Myocyte (in vitro differentiated cells): ENCODE measurements at places on chromosomes 2 and 18. TPM values are rescaled to one million over a fixed set of nuclear protein-coding genes. Genes with fewer than 3 reads are reported as not detected.

The NMUR1 gene
- not detected in 2 replicates for total RNA-seq

- DNase-seq: peak; percentile 60
Measured at GRCh38 chr2:173982918-173983317, 17.7 kb upstream of the SP3 start.

DNA sequence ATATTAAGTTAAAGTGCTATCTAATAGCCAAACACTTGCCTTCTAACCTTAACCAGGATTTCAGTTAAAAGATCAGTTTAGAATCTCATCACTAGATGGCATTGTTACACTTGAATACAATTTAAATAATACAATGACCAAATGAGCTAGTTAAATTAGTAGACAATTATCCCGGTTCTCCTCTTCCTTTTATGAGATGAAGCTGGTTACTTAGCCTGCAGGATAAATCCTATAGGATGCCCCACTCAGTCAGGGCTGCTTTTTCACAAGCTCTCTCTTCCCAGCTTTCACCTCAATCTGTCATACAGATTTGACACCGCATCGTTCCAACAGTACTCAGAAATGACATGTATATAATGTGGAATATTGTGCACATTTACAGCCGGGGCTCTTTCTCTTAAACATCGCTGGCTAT is 678.8 kb downstream of the KCNJ3 start:
- DNase-seq: peak; percentile 46

DNA sequence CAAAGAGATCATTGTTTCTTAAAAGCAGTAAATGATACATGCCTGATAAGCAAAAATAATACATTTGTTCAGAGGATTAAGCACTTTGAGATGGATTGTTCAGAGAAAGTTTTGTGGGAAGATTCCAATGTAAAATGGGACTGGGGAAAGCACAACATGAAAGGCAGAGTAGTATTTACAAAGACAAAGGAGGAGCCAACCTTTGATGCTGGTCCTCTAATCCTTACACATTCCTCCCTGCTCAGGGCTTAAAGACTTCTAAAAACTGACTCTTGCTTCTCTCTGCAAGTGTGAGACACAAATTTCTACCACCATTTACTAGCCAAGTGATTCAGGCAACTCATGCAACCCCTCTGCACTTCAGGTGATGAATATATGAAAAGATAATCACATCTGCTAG is 47.2 kb upstream of the REG3G start:
- no peak for DNase-seq

DNA sequence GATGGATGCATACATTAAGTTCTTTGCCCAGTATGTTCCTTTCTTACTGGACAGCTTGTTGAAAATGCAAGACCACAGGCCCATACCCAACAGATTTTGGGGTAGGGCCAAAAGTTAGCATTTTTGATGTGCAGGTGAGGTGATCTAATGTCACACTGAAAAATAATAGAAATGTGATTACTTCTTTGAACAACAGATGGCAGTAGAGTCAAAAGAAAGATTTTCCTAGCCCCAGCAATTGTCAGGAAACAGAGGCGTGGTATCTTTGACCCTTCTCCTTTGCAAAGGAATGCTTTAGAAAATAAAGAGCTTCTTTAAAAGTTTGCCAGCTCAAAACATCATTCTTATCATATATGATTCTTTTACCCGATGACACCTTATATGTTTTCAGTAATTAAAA is 343.6 kb upstream of the SYT4 start:
- peak; percentile 47 for DNase-seq

DNA sequence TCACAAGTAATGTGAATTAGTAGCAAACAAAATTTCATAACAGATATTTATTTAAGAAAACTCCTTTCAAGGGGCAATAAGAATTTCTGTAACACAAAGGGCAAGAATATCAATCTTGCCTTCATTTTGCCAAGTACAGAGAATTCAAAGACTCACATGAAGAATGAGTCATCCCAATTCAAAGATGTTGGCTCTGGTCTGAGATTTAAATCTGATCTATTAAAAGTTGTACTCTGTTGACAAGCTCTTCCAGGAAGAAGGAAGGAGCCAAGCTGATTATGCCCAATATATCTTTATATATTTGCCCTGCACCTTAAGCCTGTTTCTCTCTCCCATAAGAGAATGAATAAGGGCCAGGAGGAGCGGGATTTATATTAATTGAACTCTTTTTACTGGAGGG is 55.9 kb upstream of the RPE start:
- no peak for DNase-seq

The ST6GAL2 gene
- total RNA-seq: not detected in 2 replicates

GRCh38 chr2:174059178-174059883 is 94.2 kb upstream of the SP3 start:
- DNase-seq: peak; percentile 38

The CYBRD1 gene
- total RNA-seq: 163 and 175 TPM in 2 replicates

- no peak for DNase-seq
Measured at GRCh38 chr2:37934591-37935513, 9.8 kb downstream of the RMDN2 start.

- no peak for DNase-seq
Measured at GRCh38 chr2:182324665-182325064, 102.2 kb downstream of the PDE1A start.

DNA sequence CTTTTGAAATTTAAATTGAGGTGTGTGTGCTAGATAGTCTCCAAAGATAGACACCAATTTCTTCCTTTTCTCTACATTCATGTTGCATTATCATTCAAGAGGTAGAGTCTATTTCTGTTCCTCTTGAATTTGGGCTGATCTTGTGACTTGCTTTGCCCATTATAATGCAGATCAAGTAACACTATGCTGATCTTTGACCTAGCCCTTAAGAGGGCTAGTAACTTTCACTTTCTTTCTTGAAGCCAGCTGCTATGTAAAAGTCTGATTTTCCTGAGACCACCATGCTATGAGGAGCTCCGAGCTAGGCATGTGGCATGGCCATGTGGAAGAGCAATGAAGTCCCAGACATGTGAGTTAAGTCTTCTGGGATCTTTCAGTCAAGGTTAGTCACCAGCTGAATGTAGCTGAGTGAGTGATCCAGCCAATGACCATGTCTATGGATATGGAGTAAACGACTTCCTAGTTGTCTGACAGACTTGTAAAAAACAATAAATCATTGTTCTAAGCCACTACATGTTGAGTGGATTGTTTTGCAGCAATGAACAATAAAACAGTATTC is 189.4 kb upstream of the CWC22 start:
- peak; percentile 22 for DNase-seq

GRCh38 chr2:190530248-190530900 is 4.1 kb downstream of the NEMP2 start:
- peak; percentile 22 for DNase-seq

The SOCS6 gene
- 23.6 and 24.1 TPM in 2 replicates for total RNA-seq

- no peak for DNase-seq
Measured at GRCh38 chr2:54204476-54204875, 51.6 kb downstream of the TSPYL6 start.

The PUM2 gene
- total RNA-seq: 25.9 and 27.9 TPM in 2 replicates

GRCh38 chr2:148754864-148755263 is 110.3 kb downstream of the EPC2 start:
- peak; percentile 51 for DNase-seq

The FAM237A gene
- total RNA-seq: not detected in 2 replicates

DNA sequence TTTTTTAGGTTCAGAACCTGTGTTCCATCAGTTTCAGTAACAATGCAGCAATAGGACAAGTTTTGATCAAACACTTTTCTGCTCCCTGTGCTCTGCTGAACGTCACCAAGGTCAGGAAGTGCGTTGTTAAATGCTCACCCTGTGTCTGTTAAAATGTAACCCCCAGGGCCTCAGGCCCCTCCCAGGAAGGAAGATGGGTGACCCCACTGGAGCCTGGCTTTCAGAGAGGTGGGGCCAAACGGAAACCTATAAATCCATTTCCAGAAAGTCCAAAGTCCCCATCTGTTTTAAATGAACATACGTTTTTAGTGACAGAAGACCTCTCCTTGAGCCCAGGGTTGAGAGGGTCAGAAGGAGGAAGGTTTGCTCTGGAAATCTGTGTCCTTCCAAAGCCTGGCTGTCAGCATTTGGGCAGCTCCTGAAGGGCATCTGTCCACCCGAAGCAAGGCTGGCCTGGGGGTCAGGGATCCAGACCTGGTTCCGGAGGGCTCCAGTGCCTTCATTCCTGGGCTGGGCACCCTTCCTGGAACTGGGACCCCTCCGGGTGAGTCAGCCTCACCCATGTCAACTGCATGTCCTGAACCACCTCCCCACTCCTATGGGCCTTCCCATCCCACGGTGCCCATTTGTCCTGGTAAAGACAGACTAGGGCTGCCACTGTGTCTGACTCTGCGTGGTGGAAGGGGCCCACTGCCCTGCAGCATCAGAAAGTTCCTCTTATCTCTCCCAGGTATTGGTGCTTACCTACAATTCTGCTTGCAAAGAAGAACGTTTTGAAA is 117.4 kb upstream of the COPS8 start:
- DNase-seq: no peak

GRCh38 chr2:197081294-197081693 is 154.8 kb upstream of the PGAP1 start:
- no peak for DNase-seq

The ALPI gene
- not detected in 2 replicates for total RNA-seq

DNA sequence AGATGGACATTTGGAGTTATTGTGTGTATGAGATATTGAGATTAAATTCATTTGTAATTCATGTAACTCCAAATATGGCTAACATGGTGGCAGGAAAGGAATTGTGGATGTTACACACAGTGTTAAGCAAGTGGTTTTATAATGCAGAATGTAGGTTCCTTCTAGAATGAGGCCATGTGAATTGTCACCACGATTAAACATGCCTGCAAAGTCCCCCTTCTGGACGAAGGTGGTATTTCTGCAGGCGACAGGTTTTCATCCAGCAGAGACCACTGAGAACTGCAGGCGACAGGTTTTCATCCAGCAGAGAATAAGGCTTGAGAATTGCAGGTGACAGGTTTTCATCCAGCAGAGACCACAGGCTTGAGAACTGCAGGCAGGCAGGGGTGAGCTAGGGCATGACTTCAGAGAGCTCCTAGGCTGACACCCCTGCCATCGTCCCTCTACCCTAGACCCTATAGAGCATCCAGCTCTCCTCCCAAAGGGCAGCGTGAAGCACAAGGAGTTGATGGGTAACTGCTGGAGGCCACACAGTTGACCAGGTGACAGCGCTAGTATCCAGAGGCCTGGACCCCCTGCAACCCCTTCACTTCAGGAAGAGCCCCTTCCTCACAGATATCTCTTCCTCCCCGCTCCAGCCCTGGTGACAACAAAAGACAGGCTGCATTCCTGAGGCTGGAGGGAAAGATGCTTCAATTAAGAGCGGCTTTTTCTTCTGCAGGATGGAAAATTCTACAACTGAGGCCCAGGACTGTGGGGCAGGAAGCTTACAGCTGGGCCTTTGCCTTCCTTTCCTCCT is 175.8 kb downstream of the LOXHD1 start:
- peak; percentile 55 for DNase-seq

- DNase-seq: no peak
Measured at GRCh38 chr2:142710336-142710735, 167.1 kb upstream of the KYNU start.

DNA sequence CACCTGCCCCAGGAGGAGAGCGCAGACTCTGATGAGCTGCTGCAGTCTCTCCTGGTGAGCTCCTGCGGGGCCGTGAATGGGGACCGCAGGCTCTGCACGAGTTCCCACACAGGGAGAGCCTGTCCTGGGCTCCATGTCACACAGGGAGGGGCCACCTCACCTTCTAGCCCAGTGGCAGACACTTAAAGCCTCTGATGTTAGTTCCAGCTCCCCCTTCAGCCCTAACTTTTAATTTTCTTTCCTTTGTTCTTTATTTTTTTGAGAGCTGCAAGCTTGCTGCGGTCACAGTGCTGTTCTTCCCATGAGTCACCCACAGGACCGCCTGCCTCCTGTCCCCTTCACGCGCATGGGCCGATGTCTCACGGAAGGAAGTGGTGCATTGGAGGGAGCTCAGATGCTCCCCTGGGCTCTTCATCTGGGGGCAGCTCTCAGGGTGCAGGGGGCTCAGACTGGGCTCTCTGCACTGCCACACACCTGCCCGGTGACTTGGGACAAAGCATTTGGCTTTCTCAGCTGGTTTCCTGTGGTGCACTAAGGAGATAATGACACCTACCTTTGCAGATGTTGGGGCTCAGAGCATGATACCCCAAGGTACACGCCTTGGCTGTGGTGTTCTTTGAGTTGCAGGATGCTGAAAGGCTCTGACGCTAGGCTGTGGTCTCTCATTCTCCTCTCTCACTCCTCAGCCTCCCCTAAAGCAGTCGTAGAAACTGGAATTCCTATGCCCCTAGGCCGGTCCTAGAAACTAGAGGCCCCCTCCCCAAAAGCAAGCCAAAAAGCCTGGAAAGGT is 37.2 kb upstream of the PXDN start:
- DNase-seq: no peak

GRCh38 chr2:166591226-166591625 is 97.2 kb upstream of the SCN7A start:
- DNase-seq: no peak

DNA sequence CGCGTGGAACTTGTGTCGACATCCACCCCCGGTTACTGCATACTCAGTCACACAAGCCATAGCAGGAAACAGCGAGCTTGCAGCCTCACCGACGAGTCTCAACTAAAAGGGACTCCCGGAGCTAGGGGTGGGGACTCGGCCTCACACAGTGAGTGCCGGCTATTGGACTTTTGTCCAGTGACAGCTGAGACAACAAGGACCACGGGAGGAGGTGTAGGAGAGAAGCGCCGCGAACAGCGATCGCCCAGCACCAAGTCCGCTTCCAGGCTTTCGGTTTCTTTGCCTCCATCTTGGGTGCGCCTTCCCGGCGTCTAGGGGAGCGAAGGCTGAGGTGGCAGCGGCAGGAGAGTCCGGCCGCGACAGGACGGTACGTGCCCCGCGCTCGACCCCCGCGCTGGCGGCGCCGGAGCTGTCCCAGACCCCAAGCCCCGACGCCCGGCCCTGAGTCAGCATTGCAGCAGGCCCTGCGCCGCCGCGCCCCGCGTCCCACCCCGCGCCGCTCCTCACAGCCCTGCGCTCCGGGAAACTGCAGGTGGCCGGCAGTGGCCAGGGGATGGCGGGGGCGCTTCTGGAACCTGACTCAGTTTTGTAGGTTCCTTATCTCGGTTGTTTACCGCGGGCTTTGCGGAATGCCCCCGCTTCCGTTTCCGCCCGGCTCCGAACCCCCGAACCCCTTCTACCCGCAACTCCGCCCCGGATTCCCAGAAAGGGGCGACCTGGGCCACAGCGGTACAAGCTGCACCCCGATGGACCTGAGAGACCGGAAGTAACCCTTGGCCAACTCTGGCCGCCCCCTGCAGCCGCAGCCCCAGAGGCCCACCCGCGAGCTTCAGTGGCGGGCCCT is at the start of gene CFLAR:
CFLAR (plus strand) TSS at position 50 of the 844 bp plus-strand sequence. CDS start 13,702 bp downstream, outside the sequence.
- DNase-seq: peak; percentile 88

DNA sequence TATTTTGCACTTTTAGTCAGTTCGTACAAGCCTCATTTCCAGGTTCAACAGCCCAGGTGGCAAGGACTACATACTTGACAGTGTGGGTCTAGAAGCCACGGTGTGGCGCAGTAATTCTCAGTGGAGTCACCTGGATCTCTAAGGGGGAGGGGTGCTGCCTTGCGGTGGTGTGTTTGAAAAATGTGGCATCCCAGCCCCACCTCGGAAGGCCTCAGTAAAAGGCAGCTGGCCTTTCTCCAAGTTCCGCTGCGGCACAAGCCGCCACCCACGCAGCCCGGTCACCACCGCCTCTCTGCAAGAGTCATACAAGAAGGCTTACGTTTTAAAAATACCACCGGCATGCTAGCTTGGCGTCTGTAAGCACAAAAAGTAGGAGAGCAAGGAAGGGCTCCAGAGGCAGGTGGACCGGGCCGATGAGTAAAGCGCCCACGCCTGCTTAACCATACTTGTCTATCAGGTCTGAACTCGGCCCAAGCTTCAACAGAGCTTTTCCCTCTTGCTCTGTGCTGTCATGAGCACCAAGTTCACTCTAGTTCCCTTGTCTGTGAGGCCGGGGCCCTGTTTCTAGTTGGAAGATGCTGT is 49.5 kb downstream of the SPRED2 start:
- DNase-seq: peak; percentile 93
